Activated CD8-positive, alpha-beta memory T cell treated with anti-CD3 and anti-CD28 coated beads for 36 hours (primary cell): ENCODE measurements at places on chromosomes 4 and X. TPM values are rescaled to one million over a fixed set of nuclear protein-coding genes. Genes with fewer than 3 reads are reported as not detected.

Gene PPEF2
- total RNA-seq = not detected

Gene FUNDC1
- total RNA-seq = 11.2 TPM

Gene FAM9B
- not detected for total RNA-seq

Gene NR3C2
- 3.3 TPM for total RNA-seq

Gene CXCL5
- not detected for total RNA-seq
